ENCODE measurements at places on chromosomes 1 and 21.

DNA sequence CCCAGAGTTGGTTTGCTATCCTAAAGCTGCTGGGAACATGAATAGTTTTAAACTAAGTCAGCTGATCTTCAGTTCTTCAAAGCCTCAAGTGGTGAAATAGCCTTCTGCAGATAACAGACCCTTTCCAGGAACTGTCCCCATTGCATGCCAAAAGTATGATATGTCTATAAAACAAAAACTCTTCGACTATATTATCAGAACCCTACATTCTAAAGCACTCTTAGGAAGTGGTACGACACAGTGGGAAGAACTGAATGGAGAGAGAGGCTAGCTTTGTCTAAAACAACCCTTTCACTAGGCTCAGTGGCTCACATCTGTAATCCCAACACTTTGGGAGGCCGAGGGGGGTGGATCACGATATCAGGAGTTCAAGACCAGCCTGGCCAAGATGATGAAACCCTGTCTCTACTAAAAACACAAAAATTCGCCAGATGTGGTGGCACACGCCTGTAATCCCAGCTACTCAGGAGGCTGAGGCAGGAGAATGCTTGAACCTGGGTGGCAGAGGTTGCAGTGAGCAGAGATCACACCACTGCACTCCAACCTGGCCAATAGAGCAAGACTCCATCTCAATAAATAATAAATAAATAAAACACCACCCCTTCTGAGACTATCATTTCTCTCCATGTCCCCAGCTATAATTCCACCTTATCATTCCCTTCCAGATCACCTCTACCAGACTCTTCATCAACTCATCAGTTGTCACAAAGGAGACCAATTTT, 2.2 kb upstream of the FRRS1 start:
- DNase-seq, result peak; percentile 82

DNA sequence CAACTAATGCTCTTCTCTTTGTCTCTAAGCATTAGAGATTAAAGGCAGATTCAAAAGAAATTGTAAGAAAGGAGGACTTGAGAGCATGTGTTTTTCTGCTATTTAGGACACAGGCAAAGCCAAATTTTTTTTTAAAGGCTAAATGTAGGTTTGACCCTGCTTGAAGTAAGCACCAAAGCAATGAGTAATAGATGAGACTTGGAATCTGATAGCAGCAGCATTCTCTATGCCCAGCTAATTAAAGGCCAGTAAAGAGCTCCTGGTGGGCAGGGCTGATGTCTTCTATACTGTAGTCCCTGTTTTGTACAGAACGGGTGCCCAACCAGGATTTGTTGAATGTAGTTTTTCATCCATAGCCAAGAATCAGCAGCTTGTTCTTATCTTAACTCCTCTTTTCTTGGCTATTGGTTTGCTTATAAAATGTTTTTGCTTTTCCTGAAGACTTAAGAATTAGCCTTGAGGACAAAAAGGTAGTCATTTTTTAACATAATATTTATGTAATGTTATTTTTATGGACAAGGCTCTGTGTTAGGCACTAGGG, 179.6 kb downstream of the LMO4 start:
- no peak for DNase-seq

DNA sequence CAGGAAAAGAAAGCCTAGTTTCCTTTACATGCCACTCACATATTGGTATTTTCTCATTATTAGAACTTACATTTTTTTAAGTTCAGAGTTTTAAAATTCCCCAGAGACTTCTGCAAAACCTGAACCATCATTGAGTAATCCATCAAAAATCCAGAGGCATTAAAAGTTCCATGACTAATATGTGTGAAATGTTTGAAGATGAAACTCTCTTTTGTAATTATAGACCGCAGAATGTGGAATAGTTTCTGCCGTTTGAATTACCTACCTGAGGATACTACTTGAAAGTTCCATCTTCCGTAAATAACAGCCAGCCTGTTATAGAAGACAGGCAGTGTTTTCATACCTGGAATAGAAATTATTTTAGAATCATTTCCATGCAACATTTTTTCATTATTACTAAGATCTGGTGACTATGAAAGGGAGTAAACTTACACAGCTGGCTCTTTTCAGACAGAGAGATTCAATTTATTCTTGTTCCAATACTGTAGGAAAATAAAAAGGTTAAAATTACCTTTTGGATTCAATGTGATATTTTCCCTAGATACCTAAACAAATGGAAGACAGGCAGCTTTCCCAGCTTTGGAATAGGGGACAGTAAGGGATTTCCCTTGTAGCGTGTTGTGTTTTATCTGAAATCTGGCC, 131.4 kb downstream of the ST6GALNAC5 start:
- no peak for DNase-seq

- no peak for DNase-seq
These were observed 7.1 kb upstream of the SSBP3 start for GRCh38 chr1:54413295-54413694.

- no peak for DNase-seq
These were observed 40.3 kb upstream of the RUNX3 start for GRCh38 chr1:24970399-24970753.

GRCh38 chr1:4085546-4085945, 185.5 kb upstream of the C1orf174 start:
- DNase-seq, result no peak

GRCh38 chr1:117812869-117813511, 116.4 kb downstream of the GDAP2 start:
- DNase-seq, result no peak

GRCh38 chr21:26756491-26757159, 88.6 kb downstream of the ADAMTS1 start:
- DNase-seq, result no peak

GRCh38 chr1:27592931-27593677, 10.8 kb downstream of the AHDC1 start:
- no peak for DNase-seq

DNA sequence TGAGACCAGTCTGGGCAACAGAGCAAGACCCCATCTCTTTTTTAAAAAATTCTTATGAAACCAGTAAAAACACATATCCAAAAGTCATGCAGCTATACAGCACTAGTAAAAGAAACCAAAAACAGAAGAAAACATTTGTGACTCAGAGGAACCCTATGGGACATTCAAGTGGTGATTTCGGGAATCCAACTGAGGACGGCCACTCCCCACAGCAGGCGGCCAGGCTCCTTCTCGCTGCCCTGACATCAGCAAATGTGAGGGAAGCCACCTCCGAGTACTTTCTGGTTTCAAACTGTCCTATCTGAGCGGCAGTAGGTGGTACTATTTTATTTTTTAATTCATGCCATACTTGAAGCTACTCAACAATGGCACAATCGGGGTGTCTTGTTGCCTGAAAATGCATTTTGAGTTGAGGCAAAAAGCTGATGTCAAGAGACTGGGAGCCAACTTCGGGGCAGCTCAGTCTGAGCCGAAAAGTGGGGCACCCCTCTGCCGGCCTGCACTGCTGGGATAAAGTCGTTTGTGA, 3.3 kb downstream of the SUMO3 start:
- no peak for DNase-seq

- no peak for DNase-seq
These were observed 171.8 kb downstream of the ACTL8 start for GRCh38 chr1:17926906-17927305.

- peak; percentile 56 for DNase-seq
These were observed 62.4 kb downstream of the BACH1 start for GRCh38 chr21:29360799-29361765.

DNA sequence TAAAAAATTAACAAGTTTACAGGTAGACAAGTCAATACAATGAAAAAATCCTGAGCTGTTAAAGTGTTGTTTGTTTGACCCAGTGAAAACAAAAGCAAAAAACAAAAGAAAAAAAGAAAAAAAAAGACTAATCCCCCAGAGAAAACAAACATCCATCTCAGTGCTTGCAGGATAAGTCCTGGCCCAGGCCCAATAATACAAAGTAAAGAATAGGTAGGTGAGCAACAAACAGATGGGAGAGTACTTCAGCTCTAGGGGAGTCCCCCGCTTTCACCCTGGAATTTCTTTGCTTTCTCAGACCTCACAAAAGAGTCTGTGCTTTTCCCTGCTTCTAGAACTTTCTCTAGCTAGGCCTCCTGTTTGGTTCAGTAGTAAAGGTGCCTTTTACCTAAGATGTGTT, 70.3 kb downstream of the ABCA4 start:
- no peak for DNase-seq

DNA sequence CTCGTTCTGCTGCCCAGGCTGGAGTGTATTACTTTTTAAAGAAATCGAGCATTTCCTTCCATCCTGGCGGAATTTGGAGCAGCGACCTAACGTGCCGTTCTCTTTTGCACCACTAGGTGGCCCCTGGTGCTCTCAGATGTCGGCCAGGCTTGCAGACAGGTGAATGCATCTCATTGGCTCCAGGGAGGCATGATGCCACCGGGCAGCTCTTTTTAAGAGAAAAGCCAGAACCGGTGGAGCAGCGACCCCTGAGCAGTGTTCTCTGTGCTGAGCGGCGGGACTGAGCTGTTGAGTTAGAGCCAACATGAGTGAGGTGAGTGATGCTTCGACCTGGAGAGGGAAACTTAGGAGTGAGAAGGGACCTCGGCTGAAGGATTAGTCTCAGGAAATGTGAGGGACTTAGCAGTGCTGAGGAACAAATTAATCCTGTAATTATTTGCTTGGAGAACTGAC, at the start of gene PCP4:
Gene PCP4, plus strand, starts transcription at position 241 of the 453 bp plus-strand sequence. Its CDS starts 64 bp downstream, at position 305.
- DNase-seq, result peak; percentile 15

DNA sequence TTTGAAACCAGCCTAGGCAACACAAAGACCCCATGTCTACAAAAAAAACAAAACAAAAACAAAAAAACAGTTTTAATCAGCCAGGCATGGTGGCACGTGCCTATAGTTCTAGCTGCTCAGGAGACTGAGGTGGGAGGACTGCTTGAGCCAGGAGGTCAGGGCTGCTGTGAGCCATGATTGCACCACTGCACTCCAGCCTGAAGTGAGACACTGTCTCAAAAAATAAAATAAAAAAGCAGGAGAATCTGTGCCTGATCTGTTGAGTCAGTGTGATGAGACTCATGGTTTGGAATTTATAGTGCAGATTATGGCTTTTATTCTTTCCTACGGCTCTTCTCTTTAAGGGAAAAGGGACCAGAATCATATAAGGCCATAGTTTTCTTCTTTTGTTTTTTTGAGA, 16.5 kb downstream of the TRIT1 start:
- no peak for DNase-seq
